ENCODE measurements at places on chromosomes 2 and 18. TPM values are rescaled to one million over a fixed set of nuclear protein-coding genes. Genes with fewer than 3 reads are reported as not detected.

POMC gene
- total RNA-seq, result 0.85 TPM

KCNF1 gene
- total RNA-seq, result under 0.01 TPM

RUFY4 gene
- not detected for total RNA-seq

PKDCC gene
- 25.1 TPM for total RNA-seq

IL37 gene
- not detected for total RNA-seq

LOXL3 gene
- total RNA-seq, result 147 TPM

FRZB gene
- total RNA-seq, result under 0.01 TPM

SPATA3 gene
- not detected for total RNA-seq

Data from regular cardiac myocyte (primary cell).